ENCODE measurements at places on chromosomes 5 and 9. TPM values are rescaled to one million over a fixed set of nuclear protein-coding genes. Genes with fewer than 3 reads are reported as not detected.

RFX3 gene
- 72.2 TPM for total RNA-seq

C5orf52 gene
- total RNA-seq, result not detected

C1QTNF3 gene
- total RNA-seq, result 12.6 TPM

DMRTA1 gene
- 0.41 TPM for total RNA-seq

MOCS2 gene
- total RNA-seq, result 28.9 TPM

FOXD4 gene
- 1.2 TPM for total RNA-seq

SPATA6L gene
- total RNA-seq, result 9.4 TPM

RGS7BP gene
- total RNA-seq, result 9.4 TPM

STKLD1 gene
- total RNA-seq, result 1.2 TPM

SV2C gene
- total RNA-seq, result 2.9 TPM

SOX30 gene
- total RNA-seq, result under 0.01 TPM

FGFR4 gene
- total RNA-seq, result 1.2 TPM

TLX3 gene
- not detected for total RNA-seq

SLCO6A1 gene
- total RNA-seq, result 0.41 TPM

TSSK1B gene
- under 0.01 TPM for total RNA-seq

PCDHA10 gene
- total RNA-seq, result 10.6 TPM

GRXCR2 gene
- total RNA-seq, result not detected

DIMT1 gene
- 18.8 TPM for total RNA-seq

CDH9 gene
- 31.4 TPM for total RNA-seq

FOXD4L6 gene
- total RNA-seq, result 0.82 TPM

FRMD3 gene
- 43.6 TPM for total RNA-seq

MYOT gene
- total RNA-seq, result not detected

HACD4 gene
- 0.41 TPM for total RNA-seq

OTP gene
- not detected for total RNA-seq

CYLC2 gene
- not detected for total RNA-seq
